Gastroesophageal sphincter (tissue), 4 donors: ENCODE measurements at places on chromosomes 1 and 21.

DNA sequence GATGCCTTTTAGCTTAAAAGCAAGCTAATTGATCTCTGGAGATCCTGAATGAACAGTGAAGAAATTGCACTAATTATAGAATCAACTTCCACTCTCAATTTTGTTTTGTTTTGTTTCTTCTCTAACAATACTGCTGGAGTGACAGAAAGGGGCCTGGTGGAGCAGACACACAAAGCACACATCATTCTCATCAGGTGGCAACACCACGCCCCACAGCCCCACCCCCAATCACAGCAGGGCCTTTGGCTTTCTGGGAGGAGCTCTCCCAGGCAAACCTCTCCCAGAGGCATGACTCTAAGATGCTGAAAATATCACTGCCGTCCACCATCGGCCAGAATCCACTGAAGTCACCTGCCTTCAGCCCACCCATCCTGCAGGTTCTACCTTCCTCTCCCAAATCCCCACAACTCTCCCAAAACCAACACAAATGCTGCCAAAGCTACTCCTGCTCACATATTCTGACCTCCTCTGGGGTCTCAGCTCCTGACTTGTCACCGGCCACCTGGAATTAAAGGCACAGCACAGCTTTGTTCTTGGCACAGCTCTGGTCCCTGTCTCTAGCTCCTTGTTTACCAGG is 120.7 kb downstream of the GRIK3 start:
- no peak for ATAC-seq

GRCh38 chr1:226547754-226548191 is 791 bp upstream of the STUM start:
- ATAC-seq, result peak; percentile 81

DNA sequence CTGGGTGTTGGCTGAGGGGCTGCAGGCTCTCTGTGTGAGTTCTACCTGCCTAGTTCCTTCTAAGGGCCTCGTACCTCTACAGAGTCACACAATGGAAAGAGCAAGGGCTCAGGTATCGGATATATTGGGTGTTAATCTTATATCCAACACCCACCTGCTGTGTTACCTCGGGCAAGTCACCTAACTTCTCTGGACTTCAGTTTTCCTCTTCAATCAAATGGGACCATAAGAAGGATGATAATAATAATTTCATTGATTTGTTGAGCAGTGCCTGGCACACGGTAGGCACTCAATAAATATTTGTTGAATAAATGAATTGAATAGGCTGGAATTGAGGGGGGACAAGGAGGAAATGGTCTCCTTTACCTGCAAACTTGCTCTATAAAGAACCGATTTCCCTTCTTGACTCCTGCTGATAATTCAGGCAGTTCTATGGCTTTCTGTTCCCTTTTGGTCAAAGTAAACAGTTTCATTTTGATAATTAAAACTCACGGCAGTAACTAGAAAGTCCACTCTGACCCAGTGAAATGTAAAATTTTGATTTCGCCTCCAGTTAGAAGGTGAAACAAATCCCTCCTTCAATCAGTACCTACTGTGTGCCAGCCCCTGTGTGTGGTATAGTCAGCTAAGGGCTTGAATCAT is 16.5 kb upstream of the MAN1C1 start:
- no peak for ATAC-seq

DNA sequence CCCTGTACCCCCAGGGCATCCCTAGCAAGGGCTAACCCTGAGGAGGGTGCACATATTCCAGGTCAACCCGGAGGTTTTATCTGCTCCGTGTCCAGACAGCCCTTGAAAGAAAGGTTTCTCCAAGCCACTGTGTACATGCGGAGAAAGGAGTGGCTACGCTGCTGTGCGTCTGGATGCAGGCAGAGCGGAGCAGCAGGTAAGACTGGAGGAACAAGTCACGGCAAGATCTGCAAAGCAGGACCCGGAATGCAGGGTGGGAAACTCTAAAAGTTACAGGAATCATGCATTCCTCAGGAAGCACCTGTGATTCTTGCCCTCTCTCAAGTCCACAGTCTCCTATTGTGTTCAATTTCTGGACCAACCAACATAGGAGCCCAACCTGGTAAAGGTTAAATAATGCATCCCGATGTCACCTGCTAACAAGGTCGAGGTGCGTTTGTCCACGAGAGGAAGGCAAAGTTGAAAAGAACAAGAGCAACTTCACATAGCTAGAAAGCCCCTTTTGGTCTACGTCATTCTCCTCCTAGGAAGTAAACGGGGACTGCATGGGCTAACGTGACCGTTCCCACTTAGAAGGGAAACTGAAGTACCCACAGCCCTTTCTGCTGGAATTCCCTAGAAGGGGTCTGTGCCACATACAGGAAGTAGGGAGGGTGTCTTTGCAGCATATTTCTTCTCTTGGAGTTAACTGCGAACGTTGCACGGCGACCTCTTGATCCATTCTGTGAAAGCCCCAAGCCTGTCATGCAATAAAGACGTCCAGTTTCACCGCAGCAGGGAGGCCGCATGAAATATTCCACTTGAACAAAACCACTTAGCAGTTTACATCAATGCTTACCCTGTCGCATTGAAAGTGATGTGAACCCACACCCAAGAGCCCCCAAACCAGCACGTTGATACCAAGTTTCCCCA is 5.8 kb downstream of the TIAM1 start:
- ATAC-seq, result no peak

DNA sequence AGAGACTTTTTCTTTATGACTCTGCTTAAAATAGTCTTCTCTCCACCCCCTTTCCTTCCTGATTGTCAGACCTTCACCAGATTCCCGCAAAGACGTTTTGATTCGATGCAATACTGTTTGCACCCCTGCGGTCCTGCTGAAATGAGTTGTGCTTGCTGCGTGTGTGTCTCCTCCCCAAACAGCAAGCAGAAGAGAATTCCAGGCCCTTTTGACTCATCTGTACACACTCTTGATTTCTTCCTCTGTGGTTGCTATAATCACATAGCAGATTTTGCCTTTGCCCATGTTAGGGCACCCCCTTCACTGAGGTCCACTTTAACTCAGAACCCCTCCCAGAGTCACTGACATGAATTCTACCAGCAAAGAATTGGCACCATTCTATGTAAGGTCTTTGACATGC is 136.5 kb downstream of the ZZZ3 start:
- ATAC-seq, result no peak
